Progenitor cell of endocrine pancreas (in vitro differentiated cells): ENCODE measurements at places on chromosomes 2 and 18. TPM values are rescaled to one million over a fixed set of nuclear protein-coding genes. Genes with fewer than 3 reads are reported as not detected.

ESPNL gene
- total RNA-seq: 0.31 and 0.40 TPM in 2 replicates

KIF3C gene
- total RNA-seq: 42.3 TPM in 2 replicates

CLIP4 gene
- total RNA-seq: 13.7 and 16.0 TPM in 2 replicates

CPS1 gene
- total RNA-seq: 3.3 and 4.9 TPM in 2 replicates

UBE2E3 gene
- total RNA-seq: 142 and 146 TPM in 2 replicates

- DNase-seq: no peak
These were observed 96.7 kb downstream of the ZNF516 start for GRCh38 chr18:76398295-76398694.

GRCh38 chr2:88666576-88666975 is 24.9 kb upstream of the RPIA start:
- no peak for DNase-seq

DNA sequence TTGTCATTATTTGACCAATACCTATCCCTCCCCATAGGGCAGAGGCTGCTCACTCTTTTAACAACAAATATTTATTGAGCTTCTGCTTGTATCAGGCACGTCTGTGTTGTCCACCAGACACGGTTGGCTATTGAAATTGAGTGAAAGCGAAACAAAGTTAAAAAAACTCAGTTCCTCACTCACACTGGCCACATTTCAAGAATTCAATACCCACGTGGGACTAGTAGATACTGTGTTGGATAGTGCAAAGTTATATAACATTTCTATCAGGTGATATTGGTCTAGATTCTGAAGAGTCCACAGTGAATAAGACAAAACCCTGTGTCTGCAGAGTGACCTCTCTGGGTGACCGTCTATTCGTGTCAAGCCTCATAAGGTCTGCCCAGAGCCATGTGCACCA is 43.9 kb upstream of the GALR1 start:
- no peak for DNase-seq

- no peak for DNase-seq
These were observed 58.7 kb downstream of the PUM2 start for GRCh38 chr2:20291846-20292408.

- no peak for DNase-seq
These were observed 68.5 kb upstream of the STK17B start for GRCh38 chr2:196239622-196240587.

DNA sequence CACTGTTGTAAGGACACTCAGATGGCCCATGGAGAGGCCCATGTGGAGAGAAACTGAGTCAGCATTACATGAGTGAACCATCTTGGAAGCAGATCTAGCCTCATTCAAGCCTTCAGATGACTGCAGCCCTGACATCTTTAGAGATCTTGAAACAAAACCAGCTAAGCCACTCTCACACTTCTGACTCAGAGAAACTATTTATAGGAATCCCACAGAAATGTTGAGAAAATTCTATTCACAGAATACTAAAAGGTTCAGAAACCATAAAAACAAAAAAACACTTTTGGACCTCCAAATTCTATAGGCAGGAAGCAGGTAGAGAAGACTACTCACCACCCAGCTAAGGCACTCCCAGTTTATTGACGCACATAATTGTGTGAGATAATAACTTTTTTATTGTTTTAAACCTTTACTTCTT is 8.7 kb downstream of the TMEM169 start:
- no peak for DNase-seq

GRCh38 chr2:121253021-121253673 is 31.9 kb downstream of the TFCP2L1 start:
- DNase-seq: no peak

DNA sequence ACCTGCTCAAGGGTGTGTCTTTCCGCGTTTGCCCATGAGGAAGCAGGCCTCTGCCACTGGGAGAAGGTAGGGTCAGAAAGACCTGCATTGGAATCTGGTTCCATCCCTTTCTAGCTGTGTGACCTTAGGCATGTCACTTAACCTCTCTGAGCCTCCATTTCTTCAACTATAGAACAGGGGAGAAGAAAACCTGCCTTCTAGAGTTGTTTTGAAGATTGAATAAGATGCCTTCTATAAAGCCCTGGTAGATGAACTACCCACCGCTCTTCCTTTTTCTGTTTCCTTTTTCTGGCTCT is 507 bp downstream of the NAT8 start:
- DNase-seq: no peak

GRCh38 chr2:40877734-40878288 is 425.9 kb upstream of the SLC8A1 start:
- no peak for DNase-seq

DNA sequence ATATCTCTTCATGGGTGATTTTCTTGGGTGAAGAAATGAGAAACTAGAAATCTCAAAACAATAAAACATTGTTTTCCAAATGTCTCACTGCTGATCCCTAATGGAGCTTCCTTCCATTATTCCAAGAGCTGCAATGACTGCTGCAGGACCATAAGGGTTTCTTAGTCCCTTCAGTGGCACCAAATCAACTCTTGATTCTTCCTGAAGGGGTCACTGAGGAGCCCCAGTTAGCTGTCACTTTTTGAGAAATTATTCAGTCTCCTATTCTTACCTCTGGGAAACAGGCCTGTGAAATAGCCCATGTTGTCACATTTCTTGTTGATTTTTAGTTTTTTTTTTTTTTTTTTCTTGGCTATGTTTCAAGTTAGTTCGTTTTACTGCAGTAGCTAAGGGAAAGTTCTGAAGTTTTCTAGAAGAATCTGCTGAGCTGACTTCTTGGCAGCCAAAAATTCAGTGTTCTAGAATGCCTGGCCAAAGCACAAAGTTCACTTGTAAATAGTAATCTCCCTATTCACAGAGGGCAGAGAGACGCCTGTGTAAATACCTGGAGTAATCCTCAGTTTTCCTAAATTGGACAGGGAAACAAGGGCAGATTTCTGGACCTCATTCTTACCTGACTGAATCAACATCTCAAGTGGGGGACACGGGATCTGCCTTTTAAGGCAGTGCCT is 480.0 kb downstream of the RIT2 start:
- DNase-seq: no peak

- DNase-seq: no peak
These were observed 63.1 kb downstream of the MBP start for GRCh38 chr18:77069482-77069881.

- no peak for DNase-seq
These were observed 1.3 kb downstream of the COLEC12 start for GRCh38 chr18:498931-499775.

DNA sequence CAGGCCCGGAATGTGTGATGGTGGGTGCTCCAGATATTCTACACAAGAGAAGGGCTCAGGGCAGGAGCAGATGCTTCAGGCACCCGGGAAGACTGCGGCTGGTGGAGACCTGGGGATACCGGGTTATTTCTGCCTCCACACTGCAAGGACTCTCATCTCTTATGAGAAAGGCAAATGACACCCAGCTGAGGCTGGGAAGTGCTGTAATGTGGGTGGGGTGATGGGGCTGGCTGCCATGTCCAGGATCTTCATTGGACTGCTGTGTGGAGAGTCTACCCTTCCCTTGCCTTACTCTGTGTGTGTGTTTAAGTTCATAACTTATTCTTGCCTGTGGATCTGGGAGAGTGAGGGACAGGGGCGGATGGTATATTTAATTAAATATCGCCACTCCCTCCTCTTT is 124.1 kb downstream of the KLHL29 start:
- DNase-seq: no peak

DNA sequence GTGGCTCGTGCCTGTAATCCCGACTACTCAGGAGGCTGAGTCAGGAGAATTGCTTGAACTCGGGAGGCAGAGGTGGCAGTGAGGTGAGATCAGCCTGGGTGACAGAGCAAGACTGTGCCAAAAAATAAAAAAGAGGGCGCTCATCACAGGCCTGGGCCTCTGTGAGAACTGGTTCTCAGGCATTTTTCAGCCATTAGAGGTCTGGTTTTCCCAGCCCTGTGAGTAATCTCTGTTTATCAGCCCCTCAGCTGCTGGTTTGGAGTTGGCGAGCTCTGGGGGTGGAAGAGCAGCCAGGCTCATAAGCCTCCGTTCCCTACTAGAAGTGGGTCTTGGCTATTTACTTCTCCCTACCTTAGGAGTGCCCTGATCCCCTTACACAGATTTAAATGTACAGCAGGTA is 53.1 kb downstream of the CHRNA1 start:
- DNase-seq: no peak

GRCh38 chr2:168356477-168356835 is 99.6 kb upstream of the CERS6 start:
- no peak for DNase-seq

DNA sequence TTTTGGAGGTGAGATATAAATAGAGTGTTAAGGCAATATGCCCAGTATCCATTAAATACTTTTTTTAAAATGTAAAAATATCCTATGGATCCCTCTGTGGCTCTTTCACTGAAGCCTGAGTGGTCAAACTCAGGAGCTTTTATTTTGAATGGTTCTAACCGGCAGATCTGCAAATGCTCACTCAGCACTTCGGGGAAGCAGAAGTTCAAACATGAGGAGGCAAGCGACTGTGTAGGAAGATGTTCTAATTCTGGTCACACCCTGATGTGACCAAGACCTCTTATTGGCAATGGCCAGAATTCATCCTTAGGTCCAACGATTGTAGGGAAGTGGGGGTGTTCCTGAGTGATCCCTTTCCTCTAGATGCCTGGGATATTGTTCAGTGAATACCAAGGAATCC is 168.8 kb downstream of the CDCA7 start:
- DNase-seq: no peak

GRCh38 chr2:127405255-127405610 is 13.0 kb upstream of the PROC start:
- no peak for DNase-seq
